ENCODE measurements at places on chromosomes 12 and 14.

GRCh38 chr12:112381406-112381882 is 787 bp downstream of the HECTD4 start:
- DNase-seq, result peak; percentile 81

DNA sequence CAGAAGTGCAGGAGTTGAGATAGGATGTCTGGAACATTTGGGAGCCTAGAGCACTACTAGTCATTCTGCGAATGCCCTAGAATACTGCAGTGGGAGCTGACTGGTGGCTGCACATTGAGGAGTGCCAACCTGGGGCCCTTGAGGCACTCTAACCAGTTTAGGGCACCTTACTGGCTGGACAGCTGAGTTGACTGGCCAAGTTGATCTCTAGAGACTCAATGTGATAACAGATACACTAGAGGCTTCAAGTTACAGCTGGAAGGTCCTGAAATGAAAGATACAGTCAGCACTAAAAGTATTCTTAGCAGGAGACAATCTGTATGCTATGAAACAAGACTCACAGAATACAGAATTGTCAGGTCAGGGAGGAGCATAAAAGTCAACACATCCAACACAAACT is 8.0 kb downstream of the SLC8A3 start:
- DNase-seq, result no peak

- peak; percentile 54 for DNase-seq
These were observed 940 bp downstream of the MOAP1 start for GRCh38 chr14:93183596-93184317.

DNA sequence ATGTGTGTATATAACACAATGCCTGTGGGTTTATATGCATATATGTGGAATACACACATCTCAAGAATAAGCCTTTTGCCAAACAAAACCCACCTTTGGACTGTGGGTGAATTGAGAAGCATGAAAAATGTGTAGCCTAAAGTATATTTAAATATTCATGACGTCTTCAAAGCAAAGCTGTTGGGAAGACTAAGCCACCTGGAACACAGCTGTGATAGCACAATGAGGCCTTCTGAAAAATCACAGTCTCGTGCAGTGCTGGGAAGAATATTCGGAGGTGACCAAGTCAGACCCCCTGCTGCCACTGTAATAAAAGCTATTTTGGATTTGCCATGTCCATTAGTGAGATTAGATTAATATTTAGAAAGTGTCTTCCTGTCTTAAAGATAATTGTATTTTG is 51.5 kb downstream of the SUDS3 start:
- no peak for DNase-seq

DNA sequence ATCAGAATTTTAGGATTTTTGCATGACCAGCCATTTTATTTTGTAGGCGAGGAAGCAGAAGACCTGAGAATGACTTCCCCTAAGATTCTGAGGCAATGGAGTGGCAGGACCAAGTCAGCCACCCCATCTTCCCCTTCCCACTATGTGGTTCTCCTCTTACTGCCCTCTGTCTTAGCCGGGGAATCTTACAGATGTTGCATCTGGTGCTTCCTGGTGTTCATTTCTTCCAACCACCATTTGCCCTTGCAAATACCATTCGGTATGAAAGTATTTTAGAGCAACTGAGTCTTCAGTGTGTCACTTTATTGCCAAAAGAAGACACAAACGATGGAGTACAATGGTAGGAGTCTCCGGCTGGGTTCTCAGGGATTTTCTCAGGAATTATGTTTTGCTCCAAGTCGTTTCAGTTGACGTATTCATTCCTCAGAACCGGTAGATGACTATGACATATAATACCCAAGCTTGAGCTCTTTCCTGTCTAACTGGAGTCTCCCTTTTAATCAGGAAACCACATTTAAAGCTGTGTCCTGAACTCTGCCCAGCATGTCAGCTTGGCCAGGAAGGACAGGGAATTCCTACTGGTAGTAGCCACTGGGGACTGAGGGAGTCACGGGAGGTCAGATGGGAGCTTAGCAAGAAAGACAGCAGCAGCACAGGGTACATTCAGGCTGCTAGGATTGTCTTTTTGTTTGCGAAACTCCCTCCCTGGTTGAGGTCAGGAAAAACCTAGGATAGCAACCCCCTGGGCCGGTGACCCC is 87.0 kb downstream of the SAMD4A start:
- DNase-seq, result no peak

DNA sequence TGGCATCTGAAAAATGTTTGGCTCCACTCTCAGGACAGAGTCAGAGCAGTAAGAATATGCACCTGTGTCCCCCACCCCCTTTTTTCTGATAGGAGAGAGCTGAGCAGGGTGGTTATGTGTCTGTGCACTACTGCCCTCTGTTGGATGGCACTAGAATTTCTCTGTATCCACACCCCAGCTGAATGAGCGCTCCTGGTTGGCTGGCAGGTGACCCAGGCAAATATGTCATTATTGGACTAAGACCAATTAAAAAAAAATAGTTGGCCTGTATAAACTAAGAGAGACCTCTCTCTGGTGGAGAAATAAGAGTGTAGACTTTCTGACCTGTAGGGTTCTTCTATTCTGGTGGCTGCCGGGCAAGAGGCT is 107.0 kb downstream of the PTCSC3 start:
- peak; percentile 92 for DNase-seq

DNA sequence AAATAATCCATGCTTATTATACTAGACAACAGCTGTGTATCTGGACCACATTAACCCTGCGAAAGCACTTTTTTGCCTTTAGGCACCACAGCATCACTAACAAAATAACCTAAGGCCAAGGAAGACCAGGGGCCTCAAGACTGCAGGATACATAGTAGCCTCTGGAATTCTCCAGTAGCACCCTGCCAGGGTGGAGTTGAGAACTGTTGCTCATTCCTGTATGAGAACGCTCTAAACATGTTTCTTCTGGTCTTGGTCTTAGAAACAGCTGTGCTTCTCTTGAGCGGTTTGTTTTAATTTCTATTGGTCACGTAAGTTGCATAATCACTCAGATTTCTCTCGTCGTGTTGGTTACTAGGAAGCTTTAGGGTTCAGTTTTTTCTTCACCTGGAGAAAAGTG is 7.9 kb downstream of the B4GALNT3 start:
- DNase-seq, result no peak

Measured in NCI-H69 (cell line).